ENCODE measurements at places on chromosomes 7 and 10.

GRCh38 chr7:53302496-53303246 is 267.2 kb downstream of the POM121L12 start:
- no peak for DNase-seq

DNA sequence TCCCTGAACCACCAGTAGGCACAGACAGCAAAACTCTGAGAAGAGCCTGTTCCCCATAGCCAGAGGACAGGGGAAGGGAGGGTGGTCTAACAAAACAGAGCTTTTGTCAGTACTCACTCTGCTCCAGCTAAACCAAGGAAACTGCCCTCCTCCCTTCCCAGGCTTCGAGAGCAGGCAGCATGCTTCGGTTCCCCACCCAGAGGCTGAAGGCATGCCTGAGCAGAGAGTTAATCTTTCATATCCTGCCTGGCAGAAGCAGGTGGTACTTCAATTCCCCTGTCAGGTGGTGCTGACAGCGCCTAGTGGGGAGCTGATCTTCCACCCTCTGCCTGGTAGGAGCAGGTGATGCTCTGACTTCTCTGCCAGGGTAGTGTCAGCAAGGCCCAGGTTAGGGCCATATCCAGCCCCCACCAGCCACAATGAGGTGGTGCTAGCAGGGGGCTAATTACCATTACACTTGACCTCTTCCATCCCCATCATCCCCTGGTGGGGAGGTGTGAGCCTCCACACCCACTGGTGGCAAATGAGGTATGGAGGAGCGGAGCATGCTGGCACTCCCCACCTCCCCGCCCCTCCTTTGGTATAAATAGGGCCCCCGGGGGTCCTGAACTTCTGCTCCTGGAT is 35.1 kb downstream of the SDK1 start:
- DNase-seq = no peak

GRCh38 chr7:134182078-134182477 is 54.9 kb downstream of the LRGUK start:
- DNase-seq = no peak

- DNase-seq = no peak
These were observed 63.0 kb upstream of the MPP7 start for GRCh38 chr10:28365840-28366239.

- peak; percentile 54 for DNase-seq
These were observed 717 bp downstream of the CNPY4 start for GRCh38 chr7:100119970-100120732.
